Stimulated activated CD4-positive, alpha-beta T cell treated with anti-CD3 and anti-CD28 coated beads, Interleukin-4, amount 100 ng/mL, for 48 hours (primary cell): ENCODE measurements at places on chromosomes 5 and 9.

DNA sequence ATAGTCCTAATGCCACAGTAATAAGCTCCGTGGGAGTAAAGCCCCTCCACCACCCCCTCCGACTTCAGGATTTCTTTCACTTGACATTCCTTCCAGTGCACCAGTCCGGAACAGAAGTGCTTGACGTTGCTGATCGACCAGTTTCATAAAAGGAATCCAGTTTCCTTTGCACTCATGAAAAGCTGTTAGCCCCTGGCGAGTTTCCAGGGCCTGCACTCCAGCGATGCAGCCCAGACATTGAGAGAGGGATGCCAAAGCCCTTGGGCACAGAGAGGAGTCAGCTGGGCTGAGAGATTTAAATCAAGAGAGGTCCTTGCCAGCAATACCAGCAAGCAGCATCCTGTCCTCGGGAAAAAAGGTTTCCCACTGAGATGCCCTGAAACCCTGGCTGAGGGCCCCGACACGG lies 170.1 kb downstream of the GABBR2 start:
- no peak for DNase-seq

- DNase-seq, result no peak
Measured at GRCh38 chr9:88460587-88461332, 72.5 kb downstream of the SPIN1 start.

DNA sequence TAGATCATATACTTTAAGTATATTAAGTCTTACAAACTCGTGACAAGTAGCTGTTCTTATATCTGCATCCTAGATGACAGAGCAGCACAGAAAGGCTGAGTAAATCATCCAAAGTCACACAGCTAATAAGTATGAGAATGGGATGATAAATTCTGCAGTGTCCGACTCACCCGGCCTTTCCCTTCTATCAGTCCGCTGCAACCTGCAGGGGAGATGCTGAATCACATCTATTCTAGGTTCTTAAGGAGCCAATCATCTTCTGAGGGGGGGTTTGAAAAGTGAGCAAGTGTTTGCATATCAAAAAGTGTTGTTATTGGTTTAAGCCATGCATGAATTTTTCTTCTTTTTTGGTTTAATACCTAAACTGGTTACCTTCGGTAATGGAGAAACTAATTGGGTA lies 38.9 kb downstream of the ADAMTS16 start:
- no peak for DNase-seq

DNA sequence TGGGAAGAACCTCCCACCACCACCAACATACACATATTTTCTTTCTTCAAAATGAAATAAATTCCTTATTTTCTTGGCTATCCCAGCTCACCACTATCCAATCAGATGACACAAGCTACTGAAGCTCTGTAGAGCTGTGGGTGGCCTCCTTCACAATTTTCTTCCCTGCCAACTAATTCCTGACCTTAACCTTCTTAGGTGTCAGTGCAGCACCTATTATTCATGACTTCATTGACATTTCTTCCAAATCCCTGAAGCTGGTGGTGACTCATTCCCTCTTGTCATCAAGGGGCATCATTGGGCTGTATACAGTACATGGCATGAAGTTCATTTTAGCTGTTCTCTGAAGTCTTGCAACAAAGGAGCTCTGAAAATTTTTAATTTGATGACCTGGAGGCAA lies 42.0 kb upstream of the ADRA1B start:
- DNase-seq, result no peak

GRCh38 chr9:98869078-98869745 lies 61.7 kb downstream of the GALNT12 start:
- no peak for DNase-seq

DNA sequence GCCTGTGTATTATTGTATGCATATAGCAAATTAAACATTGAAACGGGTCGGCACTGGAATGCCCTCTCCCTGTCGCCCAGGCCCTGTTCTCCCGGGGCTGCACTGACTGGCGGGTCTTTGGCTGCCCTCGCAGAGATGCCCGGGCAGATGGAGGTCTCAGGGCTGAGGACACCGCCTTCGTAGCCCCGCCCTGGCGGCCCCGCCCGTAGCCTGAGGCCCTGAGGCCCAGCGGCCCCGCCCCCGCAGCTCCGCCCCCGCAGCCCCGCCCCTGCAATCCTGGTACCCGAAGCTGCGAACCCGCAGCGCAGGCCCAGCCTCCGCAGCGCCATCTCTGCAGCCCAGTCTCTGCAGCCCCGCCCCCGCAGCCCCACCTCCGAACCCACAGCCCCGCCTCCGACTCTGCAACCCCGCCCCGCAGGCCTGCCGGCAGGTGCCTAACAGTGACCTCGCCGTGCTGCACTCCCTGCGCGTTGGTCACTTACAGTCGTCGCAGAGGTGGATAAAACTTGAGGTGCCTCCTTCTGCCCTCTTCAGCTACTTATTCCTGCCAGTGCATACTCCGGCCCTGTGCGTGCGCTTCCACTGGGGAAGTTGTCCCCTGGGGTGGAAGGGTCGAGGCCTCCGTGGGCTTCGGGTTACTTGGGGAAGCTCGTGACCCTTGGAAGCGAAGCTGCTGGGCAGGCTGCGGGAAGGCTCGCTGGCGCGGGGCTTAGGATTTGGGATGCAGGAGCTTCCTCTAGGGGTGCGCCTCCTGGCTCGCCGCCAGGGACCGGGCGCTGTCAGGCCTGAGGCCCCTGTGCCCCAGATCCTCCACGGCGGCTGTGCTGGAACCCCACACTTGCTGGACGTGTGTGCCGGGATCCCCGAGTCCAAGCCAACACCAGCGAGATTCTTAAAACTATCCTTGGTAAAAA lies 72.3 kb downstream of the ICE1 start:
- DNase-seq, result peak; percentile 70

DNA sequence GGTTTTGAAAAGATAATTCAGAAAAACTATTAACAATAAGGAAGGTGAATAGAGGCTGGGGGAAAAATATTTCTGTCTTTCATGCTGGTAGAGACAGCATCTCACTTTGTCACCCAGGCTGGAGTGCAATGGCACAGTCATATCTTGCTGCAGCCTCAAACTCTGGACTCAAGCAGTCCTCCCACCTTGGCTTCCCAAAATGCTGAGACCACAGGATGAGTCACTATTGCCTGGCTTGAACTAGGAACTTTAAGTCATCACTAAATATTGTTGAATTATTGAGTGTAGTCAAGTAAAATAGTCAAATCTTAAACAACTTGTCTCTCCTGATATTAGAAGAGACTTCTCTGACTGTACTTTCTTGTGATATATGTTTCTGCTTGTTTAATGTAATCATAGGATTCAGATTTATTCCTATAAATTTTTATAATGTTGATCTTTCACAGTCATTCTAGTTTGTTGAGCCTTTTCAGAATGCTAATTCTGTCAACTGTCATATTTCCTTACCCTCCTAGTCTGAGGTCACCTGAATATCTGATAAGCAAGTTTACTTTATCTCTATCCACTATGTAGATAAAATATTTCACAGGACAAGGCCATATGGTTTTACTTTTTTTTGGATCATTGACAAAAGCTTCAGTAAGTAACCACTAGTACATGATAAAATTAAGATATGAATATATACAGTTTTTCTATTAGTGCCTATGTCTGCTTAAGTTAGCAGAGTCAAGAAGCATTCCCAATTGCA lies 1696.5 kb downstream of the MAT2B start:
- no peak for DNase-seq

DNA sequence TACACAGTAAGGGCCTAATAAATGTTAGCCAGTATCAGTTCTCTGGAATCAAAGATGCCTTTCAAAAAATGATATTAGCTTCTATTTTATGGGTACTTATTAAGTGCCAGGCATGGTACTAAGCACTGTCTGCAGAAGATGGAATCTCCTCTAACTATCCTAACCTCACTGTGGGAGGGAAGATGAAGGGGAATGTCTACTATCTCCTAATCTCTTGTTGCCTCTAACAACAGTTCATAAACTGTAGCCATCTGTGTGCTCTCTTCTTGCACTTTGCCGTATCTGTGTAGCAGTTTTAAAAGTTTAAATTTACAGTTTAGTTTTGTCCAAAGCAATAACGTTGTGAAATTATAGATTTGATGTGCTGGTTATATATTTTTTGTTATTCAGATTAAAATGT lies 99.6 kb upstream of the CCDC112 start:
- DNase-seq, result no peak

DNA sequence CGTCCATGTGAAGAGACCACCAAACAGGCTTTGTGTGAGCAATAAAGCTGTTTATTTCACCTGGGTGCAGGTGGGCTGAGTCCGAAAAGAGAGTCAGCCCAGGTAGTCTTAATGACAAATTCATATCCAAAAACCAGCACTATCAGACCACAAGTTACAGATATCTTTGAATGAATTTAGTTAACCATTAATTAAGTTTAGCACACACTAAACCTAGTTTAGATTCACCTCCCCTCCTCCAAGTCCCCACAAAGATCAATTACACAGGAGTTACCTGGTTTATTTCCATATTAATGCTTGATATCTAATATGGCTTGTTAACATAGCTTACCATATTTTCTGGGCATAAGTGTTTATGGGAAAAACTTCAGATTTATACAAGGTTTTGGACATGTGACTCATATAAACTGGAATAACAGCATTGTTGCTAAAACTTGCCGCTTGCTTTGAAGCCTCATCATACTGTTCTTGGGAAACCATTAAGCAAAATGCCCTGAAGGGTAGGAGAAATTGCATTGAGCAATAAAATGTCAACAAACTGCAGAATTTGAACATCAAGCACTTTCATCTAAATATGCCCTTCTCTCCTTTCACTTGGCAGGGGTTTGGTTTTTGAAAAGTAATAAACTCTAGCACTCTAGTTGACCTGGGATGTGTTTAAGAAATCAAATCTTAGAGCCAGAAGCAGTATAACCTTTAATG lies 166.9 kb downstream of the SNCAIP start:
- no peak for DNase-seq

GRCh38 chr5:96432216-96433065 lies 607 bp downstream of the PCSK1 start:
- no peak for DNase-seq

DNA sequence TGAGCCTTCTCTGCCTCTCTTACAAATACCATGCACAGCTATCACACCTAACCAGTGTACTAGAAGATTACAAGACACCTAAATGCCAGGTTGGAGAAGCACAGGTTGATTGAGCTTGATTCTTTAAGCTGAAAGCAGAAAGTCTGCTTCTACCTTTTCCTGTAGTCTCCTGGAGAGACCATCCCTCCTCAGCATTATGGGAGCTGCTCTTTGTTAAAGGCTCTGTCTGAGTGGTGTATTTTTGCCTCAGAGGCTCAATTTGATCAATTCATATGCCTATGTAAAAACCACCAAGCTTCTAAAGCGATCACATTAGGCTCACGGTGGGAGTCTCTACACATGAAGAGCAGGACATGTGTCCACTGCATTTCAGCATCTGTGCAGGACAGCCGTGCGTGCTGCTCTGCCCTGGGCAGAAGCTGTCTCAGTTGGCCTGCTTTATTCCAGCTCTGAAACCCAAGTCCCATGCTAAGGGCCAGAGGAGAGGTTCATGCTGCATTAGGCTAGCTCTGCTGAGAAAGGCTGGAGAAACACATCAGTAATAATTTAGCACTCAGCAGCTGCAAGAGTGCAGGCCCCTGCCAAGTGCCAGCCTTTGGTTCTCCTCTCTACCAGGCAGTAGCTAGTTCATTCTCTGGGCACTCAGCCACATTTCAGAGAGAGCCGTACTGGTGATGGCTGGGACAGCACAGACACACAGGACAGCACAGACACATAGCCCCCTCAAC lies 41.7 kb downstream of the TMEM167A start:
- no peak for DNase-seq

- peak; percentile 69 for DNase-seq
Measured at GRCh38 chr9:120928483-120929228, 2.1 kb upstream of the TRAF1 start.

DNA sequence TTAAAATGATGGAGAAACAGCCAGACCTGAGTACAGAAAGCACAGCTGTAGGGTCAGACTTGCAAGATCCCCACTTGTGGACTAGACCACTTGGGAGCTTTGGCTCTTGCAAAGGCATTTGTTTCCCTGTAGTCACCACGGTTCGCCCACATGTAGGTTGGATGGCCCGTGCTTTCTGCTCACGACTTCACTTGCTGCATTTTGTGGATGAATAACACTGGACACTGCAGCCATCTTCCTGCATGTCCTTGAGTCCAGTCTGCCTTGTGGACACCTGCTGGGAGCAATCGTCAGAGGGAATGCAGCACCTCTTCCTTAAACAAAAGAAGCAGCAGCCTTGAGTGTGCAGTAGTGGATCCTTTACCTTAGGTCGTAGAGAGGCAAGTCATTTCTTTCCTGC lies 372.9 kb upstream of the IRX2 start:
- DNase-seq, result no peak
